ENCODE measurements at places on chromosomes 12 and 14.
A peak's percentile ranks its signal among the peaks of the same experiment; 100 is the strongest.

DNA sequence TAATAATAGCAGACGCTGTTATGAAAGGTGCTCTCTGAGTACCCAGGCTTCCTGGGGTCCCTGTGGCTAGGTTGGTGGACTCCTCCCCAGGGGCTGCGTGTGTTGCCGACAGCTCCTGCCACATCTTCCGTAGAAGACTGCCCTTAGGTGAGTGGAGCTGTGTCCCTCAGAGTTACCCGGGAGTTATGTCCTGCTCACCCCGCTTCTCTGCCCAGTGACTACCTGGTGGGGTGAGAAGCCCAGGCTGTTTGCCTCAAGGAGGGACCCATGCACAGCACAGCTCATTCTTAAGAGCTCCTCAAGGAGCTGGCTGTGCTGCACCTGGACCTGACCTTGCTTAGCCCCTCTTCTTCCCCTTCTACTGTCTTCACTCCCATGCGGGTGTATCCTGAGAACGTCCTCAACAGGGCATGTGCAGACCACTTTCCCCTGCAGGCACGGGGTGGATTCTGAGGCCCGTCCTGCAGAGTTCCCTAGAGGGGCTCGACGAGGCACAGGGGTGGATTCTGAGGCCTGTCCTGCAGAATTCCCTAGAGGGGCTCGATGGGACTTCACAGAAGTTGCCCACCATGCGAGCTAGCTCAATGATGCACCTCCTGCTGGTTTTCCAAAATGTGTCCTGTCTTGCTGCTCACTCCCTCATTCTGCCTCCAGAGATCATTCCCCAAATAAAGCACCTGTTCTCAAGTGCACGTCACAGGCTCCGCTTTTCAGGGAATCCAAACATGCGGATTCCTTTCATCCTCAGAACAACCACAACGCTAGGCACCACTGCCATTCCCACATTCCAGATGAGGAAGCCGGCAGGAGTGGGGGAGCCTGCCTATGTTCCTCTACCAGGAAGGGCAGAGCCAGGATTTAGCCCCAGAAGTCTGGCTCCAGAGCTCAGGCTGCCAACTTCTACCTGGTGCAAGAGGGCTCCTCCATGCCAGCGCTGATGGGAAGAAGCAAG is 231.9 kb downstream of the GLT1D1 start:
- DNase-seq: no peak

GRCh38 chr12:14999695-15000365 is 27.0 kb downstream of the PDE6H start:
- DNase-seq: no peak

DNA sequence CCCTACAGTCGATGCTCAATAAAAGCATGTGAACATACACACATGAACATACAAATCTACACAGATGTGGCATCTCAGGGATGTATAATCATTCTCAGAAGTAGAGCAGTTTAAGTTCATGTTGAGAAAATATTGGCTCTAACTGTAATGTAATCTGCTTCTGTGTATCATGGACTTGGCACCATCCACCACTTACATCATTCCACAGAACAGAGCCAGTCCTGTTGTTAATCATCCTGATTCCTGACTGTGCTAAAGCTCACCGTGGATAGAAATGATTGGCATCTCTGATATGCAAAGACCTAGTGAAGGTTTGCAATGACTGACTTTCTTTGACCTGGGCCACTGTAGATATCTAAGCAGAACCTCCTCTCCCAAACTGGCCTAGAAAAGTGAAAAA is 1141.3 kb downstream of the BCL11B start:
- no peak for DNase-seq

GRCh38 chr12:77082021-77082420 is 16.7 kb upstream of the E2F7 start:
- no peak for DNase-seq

GRCh38 chr14:25032092-25032784 is 17.7 kb downstream of the STXBP6 start:
- peak; percentile 5 for DNase-seq

DNA sequence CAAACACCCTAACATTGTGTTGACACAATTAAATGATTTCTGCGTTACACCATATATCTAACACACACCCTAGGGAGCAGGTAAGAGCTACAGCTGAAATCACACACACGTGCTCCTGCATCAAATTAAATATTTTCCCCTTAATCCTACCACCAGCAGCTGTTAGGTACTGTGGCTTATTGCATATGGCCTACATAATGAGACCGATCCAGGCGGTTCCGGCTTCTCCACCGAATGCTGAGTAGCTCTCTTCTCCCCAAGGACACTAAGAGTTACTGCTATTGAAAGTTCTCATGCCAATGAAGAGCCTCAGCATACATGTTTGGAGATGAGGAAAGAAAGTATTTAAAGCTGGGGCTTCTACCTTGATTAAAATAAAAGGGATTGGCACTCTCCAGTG is 472.2 kb upstream of the STXBP6 start:
- DNase-seq: no peak

DNA sequence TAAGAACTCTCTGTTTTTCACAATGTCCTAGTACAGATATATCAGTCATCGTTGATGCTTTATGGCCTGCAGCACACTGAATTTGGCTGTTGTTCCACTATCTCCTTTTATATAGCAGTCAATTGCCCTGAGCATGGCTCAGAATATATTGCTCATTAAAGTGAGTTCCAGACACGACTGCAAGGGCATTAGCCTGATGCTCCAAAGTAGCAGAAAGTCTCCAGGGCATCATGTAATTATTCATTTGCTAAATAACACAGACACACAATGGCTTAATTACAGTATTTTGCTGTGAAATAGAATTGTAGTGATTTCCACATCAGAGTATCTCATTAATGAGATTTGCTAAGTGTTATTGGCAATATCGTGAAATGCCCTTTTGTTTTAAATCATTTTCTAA is 1167.5 kb downstream of the AACS start:
- no peak for DNase-seq

- no peak for DNase-seq
These were observed 27.6 kb downstream of the BCL11B start for GRCh38 chr14:99244367-99244901.

- DNase-seq: no peak
These were observed 23.1 kb downstream of the ABCB9 start for GRCh38 chr12:122943196-122943595.

DNA sequence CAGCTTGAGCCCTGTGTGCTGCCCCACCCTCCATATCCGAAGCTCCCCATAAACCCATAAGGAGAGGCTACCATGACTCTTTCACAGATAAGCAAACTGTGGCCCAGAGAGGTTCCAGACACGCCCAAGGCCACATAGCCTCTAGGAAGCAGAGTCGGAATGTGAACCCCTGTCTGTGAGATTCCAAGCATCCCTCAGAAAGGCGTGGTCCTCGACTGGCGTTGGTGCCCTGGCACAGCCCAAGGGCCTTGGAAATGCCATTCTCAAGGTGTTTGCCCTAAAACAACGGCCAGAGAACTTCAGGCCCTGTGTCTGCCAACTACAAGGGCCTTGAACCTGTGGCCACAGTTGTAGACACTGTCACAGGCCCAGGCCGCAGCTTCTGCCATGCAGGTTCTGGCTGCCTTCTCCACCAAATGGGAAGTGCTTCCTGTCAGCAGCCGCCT is 8.5 kb upstream of the DIO3 start:
- DNase-seq: no peak
